ENCODE measurements at places on chromosomes 13 and 19.

- peak; percentile 90 for DNase-seq
Observed at GRCh38 chr19:19540715-19541515, 2.9 kb downstream of the CILP2 start.

DNA sequence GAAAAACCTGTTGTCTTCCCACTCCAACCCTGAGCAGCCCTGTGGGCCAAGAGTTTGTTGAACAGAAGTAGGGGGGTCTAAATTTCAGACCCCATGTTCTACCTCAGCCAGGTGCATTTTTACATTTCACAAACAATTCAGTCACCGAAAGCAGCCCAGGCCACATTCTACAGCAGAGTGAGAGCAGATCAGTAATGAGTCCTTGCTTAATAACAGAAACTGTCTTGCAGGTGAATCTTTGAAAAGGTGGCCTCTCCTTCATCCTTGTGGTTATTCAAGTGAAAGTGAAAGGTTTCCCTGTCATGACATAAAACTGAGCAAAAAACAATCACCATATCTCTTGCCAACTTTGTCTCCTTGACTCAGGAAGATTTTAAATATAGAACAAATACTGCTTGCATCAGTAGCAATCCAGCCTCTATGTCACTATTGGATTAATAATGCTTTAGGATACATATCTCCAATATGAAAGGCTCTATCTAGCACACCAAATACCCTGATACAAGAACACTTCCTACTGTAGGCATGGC is 670.2 kb downstream of the DIAPH3 start:
- no peak for DNase-seq

DNA sequence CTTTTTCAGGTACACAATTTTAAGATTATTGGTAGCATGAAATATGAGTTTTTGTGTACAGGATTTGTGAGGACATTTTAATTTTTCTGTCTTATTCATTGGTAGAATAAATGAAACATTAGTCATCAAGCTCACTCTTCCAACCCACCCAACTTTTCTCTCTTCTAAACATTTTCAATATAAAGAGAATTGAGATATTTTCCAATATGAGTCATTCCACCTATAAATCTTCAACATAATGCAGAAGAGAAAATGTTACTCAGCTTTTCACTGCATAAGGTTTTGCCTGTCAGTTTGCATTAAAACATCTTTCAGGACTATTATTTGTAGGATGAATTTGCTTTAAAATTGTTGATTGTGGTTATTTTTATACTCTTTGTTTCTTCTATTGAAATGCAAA is 330.7 kb downstream of the PCDH20 start:
- no peak for DNase-seq

GRCh38 chr19:6677883-6678689 is 8.1 kb upstream of the TNFSF14 start:
- peak; percentile 39 for DNase-seq

DNA sequence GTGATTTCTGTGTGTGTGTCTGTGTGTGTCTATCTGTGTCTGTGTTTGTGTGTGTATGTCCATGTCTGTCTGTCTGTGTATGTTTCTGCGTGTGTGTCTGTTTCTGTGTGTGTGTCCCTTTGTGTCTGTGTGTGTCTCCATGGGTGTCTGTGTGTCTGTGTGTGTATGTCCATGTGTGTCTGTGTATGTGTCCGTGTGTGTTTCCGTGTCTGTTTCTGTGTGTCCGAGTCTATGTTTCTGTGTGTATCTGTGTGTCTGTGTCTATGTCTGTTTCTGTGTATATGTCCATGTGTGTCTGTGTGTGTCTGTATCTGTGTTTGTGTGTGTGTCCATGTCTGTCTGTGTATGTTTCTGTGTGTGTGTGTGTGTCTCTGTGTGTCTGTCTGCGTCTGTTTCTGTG is 276.3 kb upstream of the SOX1 start:
- DNase-seq, result no peak

DNA sequence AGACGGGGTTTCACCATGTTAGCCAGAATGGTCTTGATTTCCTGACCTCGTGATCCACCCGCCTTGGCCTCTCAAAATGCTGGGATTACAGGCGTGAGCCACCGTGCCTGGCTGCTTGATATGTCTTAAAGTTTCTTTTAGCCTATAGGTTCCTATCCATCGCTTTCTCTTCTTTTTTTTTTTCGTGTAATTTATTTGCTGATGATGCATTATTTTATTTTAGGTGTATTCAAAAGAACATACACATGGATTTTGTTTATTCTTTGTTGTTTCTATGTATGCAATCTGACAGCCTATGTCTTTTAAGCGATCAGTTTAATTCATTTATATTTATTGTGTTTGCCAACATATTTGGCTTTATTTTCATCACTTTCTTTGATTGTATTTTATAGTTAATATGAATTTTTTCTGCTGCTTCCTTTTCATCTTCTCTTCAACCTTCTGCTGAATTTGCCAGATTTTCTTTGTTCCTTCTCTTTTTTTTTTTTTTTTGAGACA is 26.0 kb upstream of the TNFAIP8L1 start:
- no peak for DNase-seq

DNA sequence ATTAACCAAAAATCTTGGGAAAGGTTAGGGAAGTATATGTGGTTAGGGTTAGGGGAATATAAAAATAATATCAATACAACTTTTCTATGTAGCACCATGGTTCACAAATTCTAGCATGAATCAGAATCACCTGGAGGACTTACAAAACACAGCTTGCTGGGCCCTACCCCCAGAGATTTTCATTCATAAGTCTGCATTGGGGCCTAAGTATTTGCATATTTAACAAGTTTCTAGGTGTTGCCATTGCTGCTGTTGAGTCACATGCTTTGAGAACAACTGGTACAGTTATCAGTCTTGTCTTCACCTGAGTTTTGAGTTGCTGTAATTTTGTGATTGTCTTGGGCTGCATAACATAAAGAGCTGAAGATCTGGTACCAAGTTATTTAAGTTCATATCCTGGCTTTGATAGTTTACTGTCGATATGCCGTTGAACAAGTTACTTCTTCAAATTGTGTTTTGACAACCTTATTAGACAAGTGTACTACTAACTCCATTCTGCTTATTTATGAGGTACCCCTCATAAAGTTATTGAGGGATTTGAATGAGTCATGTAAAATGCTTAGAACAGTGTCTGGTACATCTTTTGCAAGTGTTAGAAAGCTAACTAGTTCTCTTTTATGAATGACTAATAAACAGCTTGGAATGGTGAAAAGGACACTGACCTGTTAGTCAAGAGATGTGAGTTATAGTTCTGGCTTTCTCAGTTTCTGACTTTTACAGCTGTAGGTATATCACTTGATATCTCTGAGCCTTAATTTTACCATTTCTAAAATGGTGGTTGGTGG is 132.9 kb downstream of the PAN3 start:
- no peak for DNase-seq

DNA sequence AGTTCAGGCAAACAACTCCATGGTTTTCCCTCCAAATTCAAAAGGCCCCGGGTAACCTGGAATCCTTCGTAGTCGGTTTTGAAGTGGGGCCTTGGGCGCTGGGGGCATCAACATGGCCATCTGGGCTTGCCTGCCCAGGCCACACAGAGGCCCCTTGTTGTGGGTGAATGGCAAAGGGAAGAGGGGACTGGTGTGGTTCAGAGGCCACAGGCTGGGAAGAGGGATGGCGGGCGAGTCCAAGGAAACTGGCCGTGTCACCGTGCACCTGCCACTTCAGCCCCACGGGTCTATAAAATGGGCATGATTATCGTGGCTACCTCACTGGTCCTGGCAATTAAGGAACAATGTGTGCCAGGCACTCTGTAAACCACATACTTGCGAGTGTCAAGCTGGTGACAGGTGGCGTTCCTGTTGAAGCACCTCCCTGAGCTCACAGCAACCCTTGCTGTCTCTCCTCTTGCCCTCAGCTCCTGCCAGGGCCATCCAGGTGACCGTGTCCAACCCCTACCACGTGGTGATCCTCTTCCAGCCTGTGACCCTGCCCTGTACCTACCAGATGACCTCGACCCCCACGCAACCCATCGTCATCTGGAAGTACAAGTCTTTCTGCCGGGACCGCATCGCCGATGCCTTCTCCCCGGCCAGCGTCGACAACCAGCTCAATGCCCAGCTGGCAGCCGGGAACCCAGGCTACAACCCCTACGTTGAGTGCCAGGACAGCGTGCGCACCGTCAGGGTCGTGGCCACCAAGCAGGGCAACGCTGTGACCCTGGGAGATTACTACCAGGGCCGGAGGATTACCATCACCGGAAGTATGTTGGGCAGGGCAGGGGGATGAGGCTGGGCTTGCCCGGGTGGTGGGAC is 1.3 kb downstream of the LSR start:
- no peak for DNase-seq

DNA sequence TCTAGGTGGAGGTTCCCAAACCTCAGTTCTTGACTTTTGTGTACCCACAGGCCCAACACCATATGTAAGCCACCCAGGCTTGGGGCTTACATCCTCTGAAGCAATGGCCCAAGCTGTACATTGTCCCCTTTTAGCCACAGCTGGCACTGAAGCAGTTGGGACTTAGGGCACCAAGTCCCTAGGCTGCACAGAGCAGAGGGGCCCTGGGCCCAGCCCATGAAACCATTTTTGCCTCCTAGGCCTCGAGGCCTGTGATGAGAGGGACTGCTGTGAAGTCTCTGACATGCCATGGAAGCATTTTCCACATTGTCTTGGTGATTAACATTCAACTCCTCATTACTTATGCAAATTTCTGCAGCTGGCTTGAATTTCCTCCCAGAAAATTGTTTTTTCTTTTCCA is 30.2 kb downstream of the ING1 start:
- no peak for DNase-seq

DNA sequence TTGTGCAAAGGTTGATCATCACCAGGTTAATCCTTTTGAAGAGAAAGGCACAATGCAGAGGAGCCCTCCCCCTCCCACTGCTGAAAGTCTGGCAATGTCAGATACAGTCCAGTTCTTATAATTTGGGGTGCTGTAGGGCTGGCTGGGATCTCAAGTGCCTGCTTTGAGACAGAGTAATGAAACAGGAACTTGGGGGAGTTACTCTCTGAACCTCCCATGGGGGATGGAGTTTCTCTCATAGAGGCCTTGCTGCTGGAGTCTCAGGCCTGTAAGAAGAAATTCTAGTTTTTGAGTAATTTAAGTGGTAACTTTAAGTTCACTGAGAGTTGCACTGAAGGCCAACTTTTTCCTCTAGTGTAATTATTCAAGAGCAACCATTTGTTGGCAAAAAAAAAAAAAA is 410.5 kb downstream of the KCNRG start:
- peak; percentile 52 for DNase-seq

GRCh38 chr19:29532956-29533355 is 7.2 kb downstream of the VSTM2B start:
- DNase-seq, result no peak

GRCh38 chr13:64158908-64159307 is 2743.3 kb upstream of the PCDH20 start:
- DNase-seq, result no peak

GRCh38 chr13:82506805-82507414 is 1375.4 kb downstream of the SLITRK1 start:
- DNase-seq, result no peak

DNA sequence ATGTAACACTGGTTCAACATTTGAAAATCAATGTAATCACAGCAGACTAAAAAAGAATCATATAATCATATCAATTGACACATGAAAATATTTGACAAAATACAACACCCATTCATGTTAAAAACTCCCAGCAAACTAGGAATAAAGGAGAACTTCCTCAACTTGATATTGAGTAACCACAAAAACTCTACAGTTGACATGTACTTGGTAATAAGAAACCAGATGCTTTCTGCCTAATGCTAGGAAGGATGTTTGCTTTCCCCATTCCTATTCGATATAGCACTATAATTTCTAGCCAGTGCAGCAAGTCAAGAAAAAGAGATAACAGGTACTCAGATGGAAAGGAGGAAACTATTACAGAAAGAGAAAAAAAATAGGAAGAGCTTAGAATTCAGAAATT is 26.9 kb downstream of the UFM1 start:
- DNase-seq, result no peak

DNA sequence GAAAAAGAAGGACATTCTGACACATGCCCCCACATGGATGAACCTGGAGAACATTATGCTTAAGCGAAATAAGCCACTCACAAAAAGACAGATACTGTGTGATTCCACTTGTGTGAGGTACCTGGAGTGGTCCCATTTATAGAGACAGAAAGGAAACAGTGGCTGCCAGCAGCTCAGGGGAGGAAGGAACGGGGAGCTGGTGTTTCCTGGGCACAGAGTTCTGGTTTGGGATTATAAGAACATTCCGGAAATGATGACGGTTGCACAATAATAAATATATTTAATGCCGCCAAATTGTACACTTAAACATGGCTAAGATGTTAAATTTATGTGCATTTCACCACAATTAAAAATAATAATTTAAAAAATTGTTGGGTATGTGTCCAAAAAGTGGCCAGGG is 33.0 kb downstream of the SERP2 start:
- DNase-seq, result no peak

DNA sequence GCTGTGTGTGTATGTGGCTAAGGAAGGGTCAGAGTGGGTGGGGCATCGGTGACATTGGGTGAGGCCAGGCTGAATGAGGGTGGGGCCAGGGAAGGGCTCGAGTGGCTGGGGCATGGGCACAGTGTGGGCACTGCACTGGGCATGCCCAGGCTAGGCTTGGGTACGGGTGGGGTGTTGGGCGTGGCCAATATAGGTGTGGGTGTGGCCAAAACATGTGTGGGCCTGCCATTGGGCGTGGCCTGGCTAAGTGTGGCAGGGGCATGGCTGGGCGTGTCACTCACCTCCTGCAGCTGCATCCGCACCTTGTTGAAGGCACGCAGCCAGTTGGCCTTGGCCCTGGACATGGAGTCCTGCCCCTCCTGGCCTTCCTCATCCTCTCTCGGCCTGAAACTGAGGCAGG is 33.2 kb downstream of the UNC13A start:
- DNase-seq, result peak; percentile 59

DNA sequence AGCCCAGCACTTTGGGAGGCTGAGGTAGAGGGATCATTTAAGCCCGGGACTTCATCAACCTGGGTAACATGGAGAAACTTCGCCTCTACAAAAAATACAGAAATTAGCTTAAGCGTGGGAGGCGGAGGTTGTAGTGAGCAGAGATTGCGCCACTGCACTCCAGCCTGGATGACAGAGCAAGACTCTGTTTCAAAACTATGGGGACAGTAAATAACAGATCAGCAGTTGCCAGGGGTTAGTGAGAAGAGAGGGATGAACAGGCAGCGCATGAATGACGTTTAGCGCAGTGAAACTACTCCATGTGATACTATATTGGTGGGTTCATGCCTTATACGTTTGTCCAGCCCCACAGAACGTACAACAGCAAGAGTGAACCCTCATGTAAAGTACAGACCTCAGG is 7.1 kb upstream of the ICAM3 start:
- no peak for DNase-seq

DNA sequence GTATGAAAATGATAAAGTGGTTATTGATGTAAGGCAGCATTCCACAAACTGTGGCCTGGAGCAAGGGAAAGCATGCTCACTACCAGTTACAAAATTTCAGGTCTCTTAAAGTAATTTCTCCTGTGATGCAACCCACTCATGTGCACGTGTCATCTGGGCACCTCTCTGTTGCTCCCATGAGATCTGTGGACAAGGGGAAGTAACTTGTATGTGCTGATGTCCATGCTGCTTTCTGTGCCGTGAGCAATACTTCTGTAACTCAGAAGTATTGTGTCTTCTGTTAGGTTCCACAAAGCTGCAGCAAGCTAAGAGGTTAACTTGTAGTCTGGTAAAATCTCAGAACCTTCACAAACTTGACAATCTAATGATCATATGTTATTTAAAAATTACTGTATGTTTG is 930.0 kb upstream of the SLITRK6 start:
- no peak for DNase-seq
